ENCODE measurements at places on chromosomes 2 and 18.
A peak's percentile ranks its signal among the peaks of the same experiment; 100 is the strongest.

GRCh38 chr18:21997207-21998143, 171.9 kb upstream of the GATA6 start:
- DNase-seq: peak; percentile 55

DNA sequence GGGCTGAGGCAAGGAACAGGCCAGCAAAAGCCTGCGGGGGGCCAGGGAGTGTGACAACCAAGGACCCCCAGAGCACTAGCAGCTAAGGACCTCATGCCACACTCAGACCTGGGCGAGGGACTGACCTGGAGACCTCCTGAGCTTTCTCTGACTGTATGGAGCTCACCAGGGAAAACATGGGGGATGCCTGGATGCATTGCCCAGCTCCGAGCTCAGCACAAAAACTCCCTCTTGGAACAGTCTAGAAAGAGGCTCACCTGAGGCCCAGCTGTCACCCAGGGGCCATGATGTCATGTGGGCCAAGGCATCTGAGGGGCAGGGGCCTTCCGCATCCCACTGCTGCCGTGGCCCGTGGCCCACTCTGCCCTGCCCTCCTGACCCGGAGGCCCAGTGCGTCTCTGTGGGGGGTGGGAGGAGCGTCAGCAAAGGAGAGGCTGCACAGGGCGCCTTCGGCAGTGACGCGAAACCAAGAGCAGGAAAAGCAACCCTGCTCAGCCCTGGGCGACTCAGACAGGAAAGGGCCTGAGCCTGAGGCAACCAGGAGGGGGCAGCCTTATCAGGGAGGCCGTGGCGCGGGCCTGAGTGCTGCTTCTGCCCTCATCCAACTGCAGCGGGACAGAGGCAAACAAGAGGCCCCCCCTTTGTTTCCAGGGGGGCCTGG, 57.3 kb upstream of the ALPP start:
- no peak for DNase-seq

DNA sequence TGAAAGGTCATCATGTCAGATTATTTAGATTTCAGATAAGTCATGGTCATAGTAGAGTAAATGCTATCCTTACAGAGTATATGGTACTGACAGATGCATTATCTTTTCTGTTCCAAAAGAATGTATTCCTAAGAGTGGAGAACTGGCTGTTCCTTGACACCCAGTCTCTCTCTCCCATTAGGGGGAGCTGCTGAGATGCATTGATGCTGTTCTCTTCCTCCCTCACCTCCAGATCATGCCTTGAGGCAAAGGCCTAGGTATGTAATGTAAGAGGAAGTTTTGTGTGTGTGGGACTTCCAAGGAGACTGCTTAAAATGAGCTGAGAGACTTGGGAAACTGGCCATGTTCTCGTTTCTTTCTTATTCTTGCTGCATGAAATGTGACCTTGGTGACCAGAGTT, 979.5 kb upstream of the CELF4 start:
- no peak for DNase-seq

- no peak for DNase-seq
Measured at GRCh38 chr2:119433636-119434327, 2.1 kb downstream of the TMEM37 start.

- DNase-seq: no peak
Measured at GRCh38 chr18:10482985-10483949, 28.8 kb downstream of the APCDD1 start.

DNA sequence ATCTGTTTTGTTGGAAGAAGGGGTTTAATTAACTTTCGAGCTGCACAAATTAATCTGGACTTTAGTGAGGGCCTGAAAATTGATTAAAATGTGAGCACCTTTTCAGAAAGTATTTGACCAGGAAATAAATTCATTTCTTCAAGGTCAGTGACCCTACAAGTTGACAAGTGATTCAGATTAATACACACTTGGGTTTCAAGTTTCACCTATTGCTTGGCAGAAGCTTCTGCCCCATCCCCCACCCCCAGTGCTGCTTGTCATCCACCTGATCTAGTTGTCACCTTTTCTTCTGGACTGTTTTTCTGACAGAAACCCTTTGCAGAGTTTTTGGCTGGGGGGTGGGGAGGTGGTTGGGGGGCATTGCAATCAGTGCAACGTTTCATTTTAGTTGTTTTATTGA, 46.2 kb downstream of the RPRM start:
- no peak for DNase-seq

DNA sequence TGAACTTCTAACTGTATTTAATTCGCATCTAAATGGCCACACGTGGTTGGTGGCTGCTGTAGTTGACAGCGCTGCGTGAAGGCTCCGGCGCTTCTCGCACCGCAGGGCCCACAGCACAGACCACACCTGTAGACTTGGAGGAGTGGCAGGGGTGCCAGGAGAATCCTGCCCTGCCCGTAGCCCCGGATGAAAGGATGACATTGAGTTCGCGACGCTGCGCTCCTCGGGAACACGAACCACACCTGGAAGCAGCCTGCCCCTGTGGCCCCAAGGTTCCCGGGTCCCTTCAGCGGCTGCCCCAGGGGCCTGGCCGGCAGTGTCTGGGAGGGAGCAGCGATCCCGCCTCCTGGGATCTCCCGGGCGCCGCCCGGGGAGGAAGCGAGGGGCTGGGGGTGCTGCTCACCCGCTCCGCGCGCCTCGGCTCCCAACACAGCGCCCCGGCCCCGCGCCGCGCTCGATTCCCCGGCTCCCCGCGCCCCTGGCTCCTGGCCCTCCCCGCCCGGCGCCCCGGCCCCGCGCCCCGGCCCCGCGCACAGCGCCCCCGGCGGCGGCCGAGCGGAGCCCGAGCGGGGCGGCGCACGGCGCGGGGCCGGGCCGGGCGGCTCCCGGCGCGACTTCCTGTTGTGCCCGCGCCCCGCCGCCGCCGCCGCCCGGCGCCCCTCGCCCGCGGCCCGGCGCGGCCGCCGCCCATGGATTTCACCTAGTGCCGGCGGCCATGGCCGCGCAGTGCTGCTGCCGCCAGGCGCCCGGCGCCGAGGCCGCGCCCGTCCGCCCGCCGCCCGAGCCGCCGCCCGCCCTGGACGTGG, at the start of gene RNPEPL1:
RNPEPL1 (plus strand) TSS at position 613 of the 806 bp plus-strand sequence; CDS start at position 716, 103 bp downstream.
- DNase-seq: no peak

DNA sequence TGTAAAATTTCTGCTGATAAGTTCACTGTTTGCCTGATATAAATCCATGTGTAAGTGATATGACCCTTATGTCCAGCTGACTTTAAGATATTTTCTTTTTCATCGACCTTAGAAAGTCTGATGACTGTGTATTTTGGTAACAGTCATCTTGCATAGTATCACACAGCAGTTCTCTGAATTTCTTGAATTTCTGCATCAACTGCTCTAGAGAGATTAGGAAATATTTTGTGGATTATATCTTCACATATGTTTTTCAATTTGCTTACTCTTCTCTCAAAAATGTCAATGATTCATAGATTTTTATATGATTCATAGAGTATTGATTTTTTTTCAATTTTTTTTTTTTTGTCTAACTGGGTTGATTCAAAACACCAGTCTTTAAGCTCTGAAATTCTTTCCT, 945.3 kb downstream of the TRIB2 start:
- no peak for DNase-seq

DNA sequence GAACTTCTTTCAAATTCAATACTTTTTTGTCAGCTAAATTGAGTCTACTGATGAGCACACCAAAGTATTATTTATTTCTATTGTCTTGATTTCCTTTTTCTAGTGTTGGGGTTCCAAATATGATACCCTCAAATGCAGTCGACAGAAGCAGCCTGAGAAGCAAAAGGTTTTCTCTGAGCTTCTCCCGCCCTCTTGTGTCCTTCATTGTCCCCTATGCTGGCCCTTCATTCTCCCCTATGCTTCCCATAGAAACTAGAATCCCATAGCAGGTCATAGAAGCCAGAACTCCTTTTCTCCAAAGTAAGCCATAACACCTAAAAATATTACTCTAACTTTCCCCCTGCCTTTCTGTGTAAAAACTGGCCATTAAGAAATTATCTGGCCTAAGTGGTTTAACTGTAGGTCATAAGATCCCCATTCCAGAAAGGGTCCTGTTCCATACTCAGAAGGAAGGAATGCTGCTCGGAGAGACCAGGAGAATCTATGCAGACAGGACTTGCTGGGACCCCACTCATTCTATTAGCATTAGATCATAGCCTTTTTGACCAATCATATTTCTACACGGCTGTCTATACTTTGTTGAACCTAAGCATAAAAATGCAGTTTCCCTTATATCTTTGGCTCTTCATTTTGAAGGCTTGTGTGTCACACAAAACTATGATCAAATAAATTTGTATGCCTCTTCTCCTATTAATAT, 764.6 kb upstream of the PKDCC start:
- DNase-seq: no peak

GRCh38 chr2:127511090-127511695, 15.1 kb downstream of the IWS1 start:
- DNase-seq: no peak

- no peak for DNase-seq
Measured at GRCh38 chr2:58664523-58665151, 423.5 kb upstream of the FANCL start.

All from A172 (cell line).